Fibroblast of skin of left quadriceps (primary cell): ENCODE measurements at places on chromosomes 1 and 21.

- no peak for DNase-seq
These were observed 94.1 kb downstream of the NMNAT2 start for GRCh38 chr1:183323849-183324683.

DNA sequence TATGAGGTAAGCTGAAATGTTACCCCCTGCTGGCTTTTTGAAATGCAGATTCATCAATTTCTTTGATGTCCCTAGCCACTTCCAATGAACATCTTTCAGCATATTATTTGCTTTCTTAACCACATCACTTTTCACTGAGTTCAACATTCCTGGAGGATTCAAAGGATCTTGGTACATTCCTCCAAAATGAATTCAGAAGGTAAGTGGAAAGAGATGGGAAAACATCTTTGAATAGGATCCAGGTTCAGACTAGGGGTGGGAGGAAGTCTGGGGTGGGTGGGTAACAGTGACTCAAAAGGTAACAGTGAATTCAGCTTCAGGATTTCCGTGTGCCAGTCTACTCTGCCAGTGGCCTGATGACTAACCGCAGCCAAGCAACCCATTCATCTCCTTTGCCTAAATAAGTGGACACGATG, 180.7 kb downstream of the ZC3H11B start:
- no peak for DNase-seq

GRCh38 chr1:86285796-86286195, 110.3 kb downstream of the ODF2L start:
- no peak for DNase-seq

DNA sequence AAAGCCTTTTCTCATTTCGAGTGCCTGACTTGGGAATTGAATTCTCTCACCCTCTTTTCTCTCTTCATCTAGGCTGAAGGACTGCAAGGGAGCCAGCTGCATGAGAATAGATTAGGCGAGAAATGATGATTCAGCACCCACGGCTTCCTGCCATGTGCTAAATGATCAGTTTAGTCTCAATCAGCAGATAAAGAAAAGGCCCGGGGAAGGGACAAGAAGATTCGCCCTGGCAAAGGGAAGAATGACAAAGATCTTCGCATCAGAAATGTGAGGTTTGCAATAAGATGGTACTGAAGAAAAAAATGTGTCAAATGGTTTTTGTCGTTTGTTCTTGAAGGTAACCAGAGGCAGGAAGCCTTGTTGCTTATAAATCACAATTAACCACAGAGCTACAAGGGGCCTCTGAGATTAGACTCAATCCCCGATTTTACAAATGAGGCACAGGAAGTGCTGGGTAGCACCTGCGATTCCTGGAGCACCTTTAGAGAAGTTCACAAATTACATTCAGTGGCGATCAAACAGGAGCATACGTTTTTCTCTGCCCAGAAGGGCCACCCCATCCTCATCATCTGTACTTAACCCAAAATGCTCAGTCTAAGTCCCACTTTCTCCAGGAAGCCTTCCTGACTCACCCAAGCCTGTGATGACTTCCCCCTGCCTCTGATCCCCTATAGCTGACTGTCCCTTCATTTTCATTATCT, 183.4 kb downstream of the ZNF281 start:
- DNase-seq, result no peak

DNA sequence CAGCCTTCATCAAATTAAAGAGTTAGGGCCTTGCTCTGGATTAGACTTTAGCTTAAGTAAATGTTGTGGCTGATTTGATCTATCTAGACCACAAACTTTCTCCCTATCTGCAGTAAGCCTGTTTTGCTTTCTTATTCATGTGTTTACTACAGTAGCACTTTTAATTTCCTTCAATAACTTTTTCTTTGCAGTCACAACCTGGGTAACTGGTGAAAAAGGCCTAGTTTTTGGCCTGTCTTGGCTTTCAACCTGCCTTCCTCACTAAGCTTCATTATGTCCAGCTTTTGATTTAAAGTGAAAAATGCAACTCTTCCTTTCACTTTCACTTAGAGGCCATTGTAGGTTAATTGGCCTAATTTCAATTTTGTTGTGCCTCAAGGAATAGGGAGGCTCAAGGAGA, 12.5 kb upstream of the LPGAT1 start:
- no peak for DNase-seq

GRCh38 chr21:46660505-46660904, 25.0 kb downstream of the PRMT2 start:
- no peak for DNase-seq

DNA sequence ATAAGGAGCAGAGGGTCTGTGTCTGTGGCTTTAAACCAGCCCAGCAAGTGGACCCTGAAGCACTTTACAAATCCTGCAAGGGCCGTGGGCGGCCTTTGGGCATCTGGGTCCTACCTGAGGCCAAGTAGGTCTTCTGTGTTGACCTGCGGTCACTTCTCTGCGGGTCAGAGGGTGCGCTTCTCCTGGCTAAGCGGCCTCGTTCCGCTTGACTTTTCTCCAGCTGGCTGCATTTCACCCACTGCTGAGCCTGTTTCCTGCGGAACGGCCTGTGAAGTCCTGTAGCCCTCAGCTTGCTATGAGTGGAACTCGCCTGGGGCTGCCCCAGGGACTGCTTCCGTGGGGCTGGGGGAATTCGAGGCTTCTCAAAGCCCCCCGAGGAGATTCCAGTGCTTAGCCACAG, 43.3 kb downstream of the SLC37A1 start:
- no peak for DNase-seq

DNA sequence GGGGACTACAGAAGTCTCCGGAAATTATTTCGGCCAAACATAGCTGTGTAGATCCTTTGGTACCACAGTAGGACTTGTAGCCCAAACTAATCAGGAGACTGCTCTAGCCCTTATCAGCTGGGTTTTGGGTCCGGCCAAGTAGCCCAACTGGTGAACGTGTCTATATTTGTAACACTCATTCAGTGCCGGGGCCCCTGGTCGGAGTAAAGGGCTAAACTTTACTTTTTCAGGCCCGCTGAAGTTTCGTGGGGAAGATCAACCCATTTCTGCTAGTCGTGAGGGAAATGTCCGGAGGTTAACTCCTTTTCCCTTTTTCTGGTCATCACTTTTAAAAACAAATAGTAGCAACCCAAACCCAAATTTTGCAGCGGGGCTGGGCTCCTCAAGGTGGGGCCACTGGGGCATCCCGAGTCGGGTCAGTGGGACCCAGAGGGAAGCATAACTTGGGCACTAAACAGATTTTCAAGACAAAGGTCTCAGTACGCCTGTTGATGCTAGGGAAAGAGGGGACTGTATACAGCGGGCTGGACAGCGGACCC, 1.7 kb downstream of the LHX9 start:
- no peak for DNase-seq

DNA sequence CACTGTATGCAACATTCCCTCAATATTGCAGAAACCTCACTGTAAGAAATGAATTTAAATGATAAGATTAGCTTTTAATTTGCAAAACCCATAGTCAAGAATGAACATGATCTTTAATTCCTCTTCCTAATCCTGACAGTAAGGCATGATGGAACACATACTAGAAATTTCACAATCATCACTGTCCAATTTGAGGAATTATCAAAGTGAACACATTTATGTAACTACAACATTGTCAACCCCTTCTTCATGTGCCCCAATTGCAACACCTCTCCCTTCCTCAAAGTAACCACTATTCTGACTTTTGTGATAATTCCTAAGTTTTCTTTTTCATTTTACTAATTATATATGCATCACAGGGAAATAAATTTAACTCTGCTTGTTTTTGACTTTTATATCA, 103.1 kb downstream of the LHX8 start:
- no peak for DNase-seq

- no peak for DNase-seq
These were observed 16.5 kb upstream of the PRDM16 start for GRCh38 chr1:3052501-3052900.

DNA sequence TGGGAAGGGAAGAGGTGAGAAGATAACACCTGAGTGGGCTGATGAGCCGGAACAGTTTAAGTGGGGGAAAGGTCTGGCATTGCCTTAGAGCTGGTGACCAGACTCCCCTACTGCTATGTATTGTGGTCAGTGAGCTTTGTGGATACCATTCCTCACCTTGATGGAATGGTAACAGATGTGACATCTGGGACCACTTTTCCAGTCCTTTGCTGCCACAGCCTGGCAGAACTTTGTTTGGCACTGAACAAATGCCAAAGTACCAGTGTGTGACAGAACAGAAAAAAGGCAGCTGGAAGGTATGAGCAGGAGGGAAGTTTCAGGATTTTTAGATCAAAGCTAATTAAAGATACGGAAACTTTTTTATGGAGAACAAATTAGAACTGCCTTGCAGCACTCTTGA, 6.2 kb downstream of the MED8 start:
- no peak for DNase-seq

- DNase-seq, result no peak
These were observed 8.7 kb downstream of the CTNNBIP1 start for GRCh38 chr1:9901148-9902059.

GRCh38 chr1:85599681-85600080, 19.1 kb downstream of the CCN1 start:
- no peak for DNase-seq

DNA sequence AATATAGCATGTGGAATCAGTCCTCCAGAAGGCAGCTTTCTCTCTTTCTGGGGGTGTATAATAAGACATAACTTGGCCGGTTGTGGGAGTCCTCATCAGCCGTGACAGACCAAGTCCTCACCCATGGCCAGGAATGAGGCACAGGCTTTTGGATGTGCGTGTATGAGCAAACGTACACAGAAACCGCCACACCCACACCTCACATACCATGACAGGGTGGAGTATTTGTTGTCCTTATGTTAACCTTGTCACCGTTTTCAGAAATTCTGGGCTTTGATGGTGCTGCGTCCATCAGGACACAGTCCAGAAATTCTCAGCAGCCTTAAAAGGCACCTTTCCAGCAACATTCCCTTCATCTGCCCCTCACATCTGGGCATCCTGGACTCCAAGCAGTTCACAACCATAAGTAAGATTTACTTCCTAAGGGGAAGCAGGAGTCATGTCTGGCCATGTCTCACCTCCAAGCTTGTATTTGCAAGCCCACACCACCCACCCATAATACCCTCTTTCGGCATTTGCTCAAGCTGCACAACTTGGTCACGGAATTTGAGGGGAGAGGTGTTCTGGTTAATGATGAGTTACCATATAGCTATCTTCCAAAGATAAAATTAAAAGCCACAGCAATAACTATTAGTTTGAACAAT, 12.4 kb downstream of the C1orf116 start:
- DNase-seq, result no peak

DNA sequence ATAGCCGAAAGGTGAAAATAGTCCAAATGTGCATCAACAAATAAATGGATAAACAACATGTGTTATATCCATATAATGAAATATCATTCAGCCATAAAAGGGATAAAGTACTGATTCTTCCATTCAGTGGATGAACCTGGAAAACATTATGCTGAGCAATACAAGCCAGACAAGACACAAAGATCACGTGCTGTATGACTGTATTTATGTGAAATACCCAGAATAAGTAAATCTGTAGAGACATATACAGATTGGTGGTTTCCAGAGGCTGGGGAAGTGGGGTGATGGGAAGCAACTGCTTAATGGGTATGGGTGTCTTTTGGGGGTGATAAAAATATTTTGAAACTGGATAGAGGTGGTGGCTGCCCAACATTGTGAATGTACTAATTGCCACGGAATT, 13.3 kb upstream of the GSTM4 start:
- DNase-seq, result no peak

DNA sequence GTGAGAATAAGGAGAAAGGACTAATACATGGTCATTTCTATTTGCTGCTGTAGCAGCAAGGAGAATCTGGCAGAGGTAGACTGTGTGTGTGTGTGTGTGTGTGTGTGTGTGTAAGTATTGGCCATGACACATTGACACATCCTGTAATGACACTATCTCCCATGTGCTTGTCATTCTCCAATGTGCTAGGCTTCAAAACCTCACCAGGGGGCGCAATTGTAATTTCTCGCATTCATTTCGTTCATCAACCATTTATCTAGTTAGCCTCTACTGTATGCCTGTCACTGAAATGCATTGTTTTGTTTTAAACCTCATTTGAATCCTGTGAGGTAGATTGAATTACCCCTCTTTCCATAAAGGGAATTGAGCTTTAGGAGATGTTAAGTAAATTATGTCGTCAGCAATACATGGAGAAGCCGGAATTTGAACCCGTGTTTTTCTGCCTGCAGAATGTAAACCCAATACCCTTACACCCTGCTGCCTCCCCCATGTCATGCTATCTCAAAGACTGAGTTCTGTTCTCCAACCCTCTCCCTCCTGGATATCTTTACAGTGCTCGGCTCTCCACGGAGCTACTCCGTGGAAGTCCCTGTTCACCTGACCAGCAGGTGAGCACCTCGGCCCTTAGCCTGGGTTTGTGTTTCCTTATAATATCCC, 100.8 kb downstream of the UCK2 start:
- peak; percentile 32 for DNase-seq

GRCh38 chr1:201025571-201026002, 2.1 kb upstream of the KIF21B start:
- DNase-seq, result no peak

DNA sequence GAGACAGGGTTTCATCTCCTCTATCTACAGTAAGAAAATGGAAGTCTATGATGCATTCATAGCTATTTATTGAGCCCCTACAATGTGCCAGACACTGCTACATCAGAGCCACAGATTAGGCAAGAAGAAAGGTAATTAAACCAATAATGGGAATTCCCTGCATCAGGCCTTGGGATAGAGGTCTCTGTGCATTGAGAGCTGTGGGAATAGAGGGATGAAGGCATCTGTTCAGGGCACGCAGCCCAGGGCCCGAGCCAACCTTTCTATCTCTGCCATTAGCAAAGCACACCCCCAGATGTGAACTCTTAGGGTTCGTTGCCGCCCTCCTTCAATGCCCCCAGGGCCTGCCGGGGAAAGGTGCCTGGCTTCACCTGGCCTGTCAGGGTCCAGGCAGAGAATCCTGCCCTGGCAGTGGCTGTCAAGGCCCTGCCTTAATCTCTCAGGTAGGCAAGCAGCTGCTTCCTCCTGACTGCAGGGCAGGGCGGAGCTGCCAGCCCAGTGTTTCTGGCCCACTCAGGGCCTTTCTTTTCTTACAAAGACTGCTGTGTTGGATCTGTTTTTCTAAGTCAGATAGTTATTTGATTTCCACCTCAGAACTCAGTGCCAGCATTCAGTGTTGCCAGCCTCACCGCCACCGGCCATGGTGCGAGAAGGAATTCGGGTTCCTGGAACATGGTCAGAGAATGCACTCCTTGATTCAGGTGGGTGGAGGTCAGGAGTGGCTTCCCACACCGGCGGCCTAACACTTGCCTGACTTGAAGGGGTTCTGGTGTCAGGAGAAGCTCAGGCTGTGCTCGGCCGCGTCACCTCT, 76.1 kb downstream of the PGM1 start:
- no peak for DNase-seq

DNA sequence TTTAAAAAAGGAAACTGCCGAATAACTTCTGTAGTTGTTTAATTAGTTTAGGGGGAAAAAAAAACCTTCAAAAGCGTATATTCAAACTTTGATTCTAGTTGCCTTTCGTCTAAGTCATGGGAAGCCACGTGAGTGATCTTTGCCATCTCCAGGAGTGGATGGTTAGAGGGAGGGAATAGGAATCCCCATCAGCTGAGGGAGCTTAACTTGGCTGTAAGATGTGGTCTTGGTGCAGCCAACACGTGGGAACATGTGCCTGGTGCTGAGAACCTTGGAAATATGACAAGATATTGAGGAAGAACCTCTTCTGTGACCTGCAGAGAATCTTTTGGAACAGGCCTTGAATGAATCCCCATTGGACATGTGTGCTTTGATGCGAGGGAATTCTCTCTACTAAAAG, 1.7 kb downstream of the BACE2 start:
- DNase-seq, result no peak
